ENCODE measurements at places on chromosomes 4 and X.
A peak's percentile ranks its signal among the peaks of the same experiment; 100 is the strongest.

DNA sequence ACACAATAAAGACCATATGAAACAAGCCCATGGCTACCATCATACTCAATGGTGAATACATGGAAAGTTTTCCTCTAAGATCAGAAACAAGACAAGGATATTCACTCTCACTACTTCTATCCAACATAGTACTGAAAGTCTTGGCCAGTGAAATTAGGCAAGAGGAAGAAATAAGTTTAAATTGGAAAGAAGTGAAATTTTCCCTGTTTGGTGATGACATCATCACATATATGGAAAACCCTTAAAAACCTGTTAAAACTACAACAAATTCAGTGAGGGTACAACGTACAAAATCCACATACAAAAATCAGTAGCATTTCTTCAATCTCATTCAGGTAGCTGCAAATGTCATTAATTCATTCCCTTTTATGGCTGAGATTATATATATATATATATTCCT, 164.0 kb upstream of the IRS4 start:
- no peak for DNase-seq

DNA sequence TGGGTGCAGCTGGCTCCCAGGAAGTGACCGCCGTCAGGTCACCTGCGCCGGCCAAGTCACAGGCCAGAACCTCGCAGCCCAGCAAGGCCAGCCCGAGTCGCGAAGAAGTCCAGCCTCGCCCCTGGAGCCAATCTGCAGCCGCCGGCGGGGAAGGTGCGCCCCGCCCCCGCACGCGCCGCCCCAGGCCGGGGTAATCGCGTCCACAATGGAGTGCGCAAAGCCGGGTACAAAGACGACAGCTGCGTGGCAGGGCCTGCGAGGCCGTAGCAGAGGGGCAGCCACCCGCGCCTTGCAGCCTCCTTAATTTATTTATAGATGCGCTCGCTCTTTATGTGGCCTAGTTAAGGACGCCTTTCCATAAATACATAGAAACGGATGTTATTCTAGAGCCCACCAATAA, 139.4 kb upstream of the CPEB2 start:
- no peak for DNase-seq

GRCh38 chrX:151596282-151596681, 32.8 kb downstream of the PASD1 start:
- DNase-seq: peak; percentile 54

DNA sequence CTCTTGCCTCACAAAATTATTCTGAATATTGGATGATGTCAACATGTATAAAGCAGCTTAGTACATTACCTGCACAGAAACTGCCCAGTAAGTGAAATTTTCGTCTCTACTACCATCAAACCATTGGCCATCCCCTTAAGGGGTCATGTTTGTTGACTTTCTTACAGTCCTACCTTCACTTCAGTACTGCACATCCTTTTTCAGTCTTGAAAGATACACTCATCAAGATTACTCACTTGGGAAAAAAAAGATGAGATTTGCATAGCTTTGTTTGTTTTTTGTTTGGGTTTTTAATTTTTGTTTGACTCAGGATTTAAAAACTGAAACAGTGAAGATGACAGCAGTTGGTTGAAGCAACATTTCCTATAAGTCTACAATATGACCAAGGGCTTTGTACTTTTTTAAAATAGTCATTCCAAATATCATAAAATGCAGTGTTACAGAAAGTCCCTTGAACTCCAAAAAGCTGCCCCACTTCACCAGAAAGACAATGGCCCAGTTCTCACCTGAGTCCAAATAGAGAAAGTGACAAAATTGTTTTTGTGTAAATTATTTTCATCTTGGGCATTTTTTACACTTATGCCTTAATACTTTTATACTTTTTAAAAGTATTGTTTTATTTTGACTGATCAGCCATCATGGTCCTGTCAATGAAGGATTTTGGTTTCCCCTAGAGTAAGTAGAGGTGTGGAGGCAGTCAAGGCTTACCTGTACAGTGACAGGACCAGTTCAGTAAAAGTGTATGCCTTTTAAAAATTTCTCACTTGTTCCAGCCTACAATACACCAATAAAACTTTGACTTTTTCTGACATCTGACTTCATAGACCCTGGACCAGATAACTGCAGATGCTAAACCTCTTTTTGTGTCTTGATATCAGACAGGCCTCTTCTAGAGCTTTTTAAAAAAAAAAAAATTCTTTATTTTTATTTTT, 59.7 kb upstream of the EDA2R start:
- DNase-seq: no peak

DNA sequence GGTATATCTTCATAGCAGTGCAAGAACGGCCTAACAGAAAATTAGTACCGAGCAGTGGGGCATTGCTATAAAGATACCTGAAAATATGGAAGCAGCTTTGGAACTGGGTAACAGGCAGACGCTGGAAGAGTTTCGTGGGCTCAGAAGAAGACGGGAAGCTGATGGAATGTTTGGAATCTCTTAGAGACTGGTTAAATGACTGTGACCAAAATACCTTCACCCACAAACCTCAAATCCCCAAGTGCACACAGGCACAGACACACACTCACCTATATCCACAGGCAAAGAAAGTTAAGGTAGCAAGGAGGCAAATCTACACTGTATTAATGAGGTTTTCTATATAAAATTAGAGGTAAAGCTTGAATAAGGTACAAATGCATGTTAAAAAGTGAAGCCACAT, 14.6 kb upstream of the SPRY1 start:
- no peak for DNase-seq

GRCh38 chrX:136794080-136794479, 13.3 kb upstream of the ARHGEF6 start:
- no peak for DNase-seq

GRCh38 chr4:18405054-18405453, 383.5 kb upstream of the LCORL start:
- DNase-seq: no peak

GRCh38 chrX:72498782-72499181, 73.9 kb downstream of the HDAC8 start:
- no peak for DNase-seq

DNA sequence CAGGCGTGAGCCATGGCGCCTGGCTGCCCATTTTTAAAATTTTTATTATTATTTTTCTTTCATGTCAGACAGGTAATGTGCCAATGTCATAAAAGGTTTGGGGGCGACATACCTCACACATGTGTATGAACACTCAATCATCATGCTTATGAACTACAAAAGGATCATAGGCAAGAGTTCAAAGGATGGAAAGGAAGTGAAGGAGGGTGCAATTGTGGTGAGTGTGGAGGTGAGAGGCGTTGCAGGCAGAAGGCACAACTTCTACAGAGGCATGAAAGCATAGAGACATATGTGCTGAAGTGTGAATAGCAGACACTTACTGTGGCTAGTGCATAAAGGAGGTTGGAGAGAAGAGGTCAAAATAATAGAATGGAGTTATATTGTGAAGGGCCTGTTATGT, 4.0 kb downstream of the IGFBP7 start:
- DNase-seq: no peak

GRCh38 chrX:7147413-7147977, at the start of gene STS:
TSS of gene STS (plus strand) at chrX:7147712. CDS start at chrX:7253200, 105,488 bp downstream.
- DNase-seq: peak; percentile 74

- no peak for DNase-seq
Measured at GRCh38 chr4:38523054-38523453, 140.9 kb upstream of the KLF3 start.

DNA sequence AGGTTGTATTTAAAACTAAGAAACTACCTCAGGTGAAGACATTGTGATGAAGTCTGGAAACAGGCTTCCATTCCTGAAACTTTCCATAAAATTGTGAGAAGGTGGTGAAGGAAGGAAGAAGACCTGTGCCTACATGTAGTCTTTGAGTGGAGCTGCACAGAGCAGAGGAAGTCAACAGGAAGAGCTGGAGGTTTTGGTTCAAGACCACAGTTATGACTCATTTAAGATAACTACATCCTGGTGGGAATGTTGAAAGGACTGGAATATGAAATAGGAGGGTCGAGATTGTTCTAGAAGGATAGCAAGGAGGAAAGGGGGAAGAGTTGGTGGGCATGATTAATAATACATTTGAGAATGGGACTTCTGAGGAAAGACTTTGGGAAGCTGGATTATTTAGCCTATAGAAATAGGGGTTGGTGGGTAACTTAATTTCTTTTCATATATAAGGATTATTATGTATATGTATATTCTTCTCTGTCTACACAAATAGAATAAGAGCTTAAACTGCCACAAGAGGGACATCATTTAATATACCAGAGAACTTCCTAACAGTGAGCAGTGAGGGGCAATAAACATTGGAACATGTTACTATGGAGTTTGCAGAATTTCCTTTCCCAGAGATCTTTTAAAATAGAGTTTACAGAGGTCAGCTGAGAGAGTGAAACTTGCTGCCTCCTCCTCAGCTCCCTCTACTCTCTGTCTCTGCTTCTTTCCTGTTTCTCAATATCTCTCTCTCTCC, 23.5 kb downstream of the AWAT2 start:
- no peak for DNase-seq

GRCh38 chr4:145230726-145231125, 50.3 kb upstream of the OTUD4 start:
- no peak for DNase-seq

- peak; percentile 18 for DNase-seq
Measured at GRCh38 chr4:8910100-8910821, 38.6 kb upstream of the HMX1 start.

- no peak for DNase-seq
Measured at GRCh38 chr4:37745946-37746345, 59.8 kb upstream of the RELL1 start.

GRCh38 chr4:151690876-151691275, 69.9 kb downstream of the GATB start:
- no peak for DNase-seq

DNA sequence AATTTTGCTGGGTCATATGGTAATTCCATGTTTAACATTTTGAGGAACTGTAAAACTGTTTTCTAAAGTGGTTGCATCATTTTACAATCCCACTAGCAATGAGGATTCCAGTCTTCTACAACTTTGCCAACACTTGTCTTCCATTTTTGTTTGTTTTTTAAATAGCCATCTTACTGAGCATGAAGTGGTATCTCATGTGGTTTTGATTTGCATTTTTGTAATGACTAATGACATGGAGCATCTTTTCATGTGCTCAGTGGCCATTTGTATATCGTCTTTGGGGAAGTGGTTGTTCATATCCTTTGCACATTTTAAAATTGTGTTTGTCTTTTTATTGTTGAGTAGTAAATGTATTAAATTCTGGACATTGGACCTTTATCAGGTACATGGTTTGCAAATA, 94.7 kb downstream of the TMEM131L start:
- no peak for DNase-seq

DNA sequence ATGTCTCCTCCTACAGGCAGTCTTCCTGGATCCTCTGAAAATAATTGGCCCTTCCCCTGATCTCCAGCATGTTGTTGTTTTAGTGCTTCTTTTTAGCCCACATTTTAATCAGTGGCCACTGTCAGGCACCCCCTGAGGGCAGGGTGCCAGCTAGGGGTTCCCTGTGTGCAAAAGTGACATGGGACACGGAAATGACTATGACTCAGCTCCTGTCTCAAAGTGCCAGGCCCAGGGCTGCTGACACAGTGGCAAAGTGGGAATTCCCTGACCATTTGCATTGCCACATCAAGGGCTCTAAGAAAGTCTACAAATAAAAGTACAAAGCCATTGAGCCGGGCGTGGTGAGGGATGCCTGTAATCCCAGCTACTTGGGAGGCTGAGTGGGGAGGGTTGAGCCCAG, 24.8 kb downstream of the HMX1 start:
- peak; percentile 10 for DNase-seq

DNA sequence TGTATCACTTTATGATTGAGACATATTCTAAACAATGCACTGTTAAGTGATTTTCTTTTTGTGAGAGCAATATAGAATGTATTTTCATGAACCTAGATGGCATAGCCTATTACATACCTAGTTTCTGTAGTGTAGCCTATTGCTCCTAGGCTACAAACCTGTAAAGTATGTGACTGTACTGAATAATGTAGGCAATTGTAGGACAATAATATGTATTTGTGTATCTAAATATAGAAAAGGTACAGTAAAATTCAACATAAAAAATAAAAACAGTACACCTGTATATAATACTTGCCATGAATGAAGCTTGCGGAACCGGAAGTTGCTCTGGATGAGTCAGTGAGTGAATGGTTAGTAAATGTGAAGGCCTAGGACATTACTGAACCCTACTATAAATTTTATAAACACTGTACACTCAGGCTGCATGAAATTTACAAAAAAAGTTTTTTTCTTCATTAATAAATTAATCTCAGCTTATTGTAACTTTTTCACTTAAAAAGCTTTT, 106.7 kb downstream of the VSIG4 start:
- DNase-seq: no peak

DNA sequence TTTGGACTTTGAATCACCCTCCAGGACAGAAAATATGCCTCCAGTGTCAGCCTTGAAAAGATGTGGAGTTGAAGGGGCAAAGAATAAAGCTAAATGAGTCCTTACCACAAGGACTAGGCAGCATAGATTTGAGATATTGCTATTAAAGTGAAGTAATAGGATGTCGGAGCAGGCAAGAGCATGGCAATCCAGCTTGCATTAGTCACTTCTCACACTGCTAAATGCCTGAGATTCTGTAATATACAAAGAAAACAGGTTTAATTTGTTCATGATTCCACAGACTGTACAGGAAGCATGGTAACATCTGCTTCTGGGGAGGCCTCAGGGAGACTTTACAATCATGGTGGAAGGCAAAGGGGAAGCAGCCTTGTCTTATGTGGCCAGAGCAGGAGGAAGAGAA, 109.8 kb upstream of the PCDH7 start:
- no peak for DNase-seq

- peak; percentile 12 for DNase-seq
Measured at GRCh38 chr4:30837131-30837539, 117.0 kb downstream of the PCDH7 start.

DNA sequence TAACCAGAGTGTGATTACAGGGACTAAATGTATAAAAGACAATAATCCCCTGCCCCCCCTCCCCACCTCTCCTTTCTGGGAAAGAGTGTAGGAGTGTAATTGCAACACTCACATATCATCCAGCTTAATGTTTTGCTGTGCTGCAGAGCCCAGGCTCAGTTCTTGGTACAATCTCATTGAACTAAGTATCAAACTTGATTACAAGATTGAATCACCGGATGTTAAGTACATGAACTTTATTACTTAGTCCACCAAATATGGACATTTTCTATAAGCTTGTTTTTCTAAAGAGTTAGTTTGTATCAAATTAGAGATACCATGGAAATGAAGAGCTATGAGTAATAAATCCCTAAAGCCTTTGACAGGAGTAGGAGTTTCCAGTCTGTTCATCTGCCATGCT, 559.1 kb downstream of the ZNF674 start:
- no peak for DNase-seq

DNA sequence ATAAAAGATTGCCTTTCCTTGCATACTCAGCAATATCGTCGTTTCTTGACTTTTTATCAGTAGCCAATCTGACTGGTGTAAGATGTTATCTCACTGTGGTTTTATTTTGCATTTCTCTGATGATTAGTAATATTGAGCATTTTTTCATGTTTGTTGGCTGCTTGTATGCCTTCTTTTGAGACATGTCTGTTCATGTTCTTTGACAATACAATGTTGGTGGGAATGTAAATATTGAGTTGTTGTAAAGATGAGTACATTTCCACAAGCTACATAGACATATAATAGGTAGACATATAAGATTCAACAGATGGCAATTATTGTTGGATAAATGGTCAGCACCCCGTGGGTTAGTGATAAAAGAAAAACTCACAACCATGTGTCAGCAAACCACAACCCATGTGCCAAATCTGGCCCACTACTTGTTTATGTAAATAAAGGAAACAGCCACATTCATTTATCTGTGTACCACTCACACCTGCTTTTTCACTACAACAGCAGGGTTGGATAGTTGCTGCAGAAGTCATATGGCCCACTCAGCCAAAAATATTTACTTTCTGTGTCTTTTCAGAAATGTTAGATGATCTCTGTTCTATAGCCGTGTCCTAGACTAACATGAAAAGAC, 153.1 kb upstream of the VCX start:
- DNase-seq: no peak

GRCh38 chr4:2785613-2786012, 7.3 kb upstream of the SH3BP2 start:
- DNase-seq: no peak

Measured in D341Med (cell line).